ENCODE measurements at places on chromosomes 5 and 9. TPM values are rescaled to one million over a fixed set of nuclear protein-coding genes. Genes with fewer than 3 reads are reported as not detected.
A peak's percentile ranks its signal among the peaks of the same experiment; 100 is the strongest.

The ARL14EPL gene
- total RNA-seq = not detected

DNA sequence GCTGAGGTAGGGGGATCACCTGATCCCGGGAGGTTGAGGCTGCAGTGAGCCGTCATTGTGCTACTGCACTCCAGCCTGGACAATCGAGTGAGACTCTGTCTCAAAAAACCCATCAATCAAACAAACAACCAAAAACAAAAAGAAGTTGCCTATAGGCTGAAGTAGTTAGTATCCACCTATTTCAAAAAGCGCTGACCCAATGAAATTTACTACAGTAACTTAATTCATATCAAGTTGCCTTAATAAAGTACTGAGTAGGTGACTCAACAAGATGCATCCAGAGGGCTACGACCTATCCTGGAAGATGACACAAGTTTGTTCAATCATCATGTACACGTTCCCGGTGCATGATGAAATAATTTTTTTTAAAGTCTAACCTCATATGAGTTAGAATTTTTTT is 648.6 kb upstream of the DMAC1 start:
- no peaks in the 10 kb centered on the region for H3K4me1 ChIP-seq
- no peak overlapping the region for H3K4me3 ChIP-seq
- no peaks in the 10 kb centered on the region for H3K36me3 ChIP-seq

The URM1 gene
- total RNA-seq = 45.5 TPM

GRCh38 chr9:3924145-3924544 is 375.7 kb downstream of the GLIS3 start:
- H3K27ac ChIP-seq = no peak overlapping the region
- DNase-seq = no peak
- H3K27me3 ChIP-seq = no peaks in the 10 kb centered on the region
- H3K4me1 ChIP-seq = no peaks in the 10 kb centered on the region
- H3K36me3 ChIP-seq = no peaks in the 10 kb centered on the region
- no peak overlapping the region for H3K4me3 ChIP-seq

DNA sequence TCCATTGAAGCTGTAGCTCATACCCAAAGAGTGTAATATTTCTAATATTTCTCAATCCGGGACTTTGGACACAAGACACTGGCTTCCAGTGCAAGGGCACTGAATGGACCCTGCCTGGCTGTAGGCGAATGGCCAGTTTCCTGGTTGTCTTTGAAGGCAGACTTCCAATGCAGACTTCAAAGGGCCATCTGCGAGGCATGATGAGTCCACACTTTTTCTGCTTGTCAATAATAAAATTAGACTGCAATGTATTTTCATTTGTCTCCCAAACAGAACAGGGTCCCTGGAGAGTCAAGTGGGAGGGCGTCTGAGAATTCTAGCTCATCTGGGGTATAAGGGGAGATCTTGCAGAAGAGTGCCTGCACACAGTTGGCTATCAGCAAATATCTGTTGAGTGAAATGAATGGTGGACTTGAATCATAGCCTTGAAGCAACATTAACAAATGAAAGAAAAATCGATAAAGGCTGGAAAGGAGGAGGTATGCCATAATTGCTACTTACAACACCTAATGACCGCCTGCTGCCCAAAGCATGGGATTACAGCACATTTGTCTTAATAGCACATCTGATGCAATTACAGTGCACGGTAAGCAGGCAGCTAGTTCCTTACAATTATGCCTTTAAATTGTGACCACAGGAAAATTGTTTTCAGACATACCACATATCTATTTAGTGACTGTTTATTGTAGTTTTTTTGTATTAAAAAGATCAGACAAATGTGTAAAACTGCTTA is 137.5 kb downstream of the ARHGEF28 start:
- H3K27me3 ChIP-seq = no peaks in the 10 kb centered on the region
- no peak for DNase-seq
- H3K36me3 ChIP-seq = no peaks in the 10 kb centered on the region
- no peaks in the 10 kb centered on the region for H3K4me1 ChIP-seq
- H3K27ac ChIP-seq = no peak overlapping the region
- no peak overlapping the region for H3K4me3 ChIP-seq

DNA sequence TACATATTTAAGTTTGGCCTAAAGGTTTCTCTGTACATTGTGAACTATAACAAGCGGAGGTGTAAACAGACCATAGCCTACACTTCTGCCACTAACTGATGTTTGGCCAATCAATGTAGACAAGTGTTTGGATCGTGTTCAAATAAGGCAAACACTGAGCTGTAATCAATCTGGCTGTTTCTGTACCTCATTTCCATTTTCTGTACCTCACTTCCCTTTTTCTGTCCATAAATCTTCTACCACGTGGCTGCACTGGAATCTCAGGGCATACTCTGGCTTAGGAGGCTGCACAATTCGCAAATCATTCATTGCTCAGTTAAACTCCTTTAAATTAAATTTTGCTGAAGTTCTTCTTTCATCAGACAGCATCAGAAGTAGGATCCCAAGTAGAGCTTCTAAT is 140.9 kb downstream of the SLC25A46 start:
- no peak for DNase-seq
- H3K27me3 ChIP-seq = no peaks in the 10 kb centered on the region
- no peaks in the 10 kb centered on the region for H3K36me3 ChIP-seq
- no peak overlapping the region for H3K4me3 ChIP-seq
- no peaks in the 10 kb centered on the region for H3K4me1 ChIP-seq

- H3K27me3 ChIP-seq = no peaks in the 10 kb centered on the region
- DNase-seq = no peak
- no peaks in the 10 kb centered on the region for H3K36me3 ChIP-seq
- H3K4me1 ChIP-seq = no peaks in the 10 kb centered on the region
- H3K4me3 ChIP-seq = no peak overlapping the region
- H3K27ac ChIP-seq = no peak overlapping the region
These were observed 596.1 kb downstream of the IRX1 start for GRCh38 chr5:4191703-4192102.

DNA sequence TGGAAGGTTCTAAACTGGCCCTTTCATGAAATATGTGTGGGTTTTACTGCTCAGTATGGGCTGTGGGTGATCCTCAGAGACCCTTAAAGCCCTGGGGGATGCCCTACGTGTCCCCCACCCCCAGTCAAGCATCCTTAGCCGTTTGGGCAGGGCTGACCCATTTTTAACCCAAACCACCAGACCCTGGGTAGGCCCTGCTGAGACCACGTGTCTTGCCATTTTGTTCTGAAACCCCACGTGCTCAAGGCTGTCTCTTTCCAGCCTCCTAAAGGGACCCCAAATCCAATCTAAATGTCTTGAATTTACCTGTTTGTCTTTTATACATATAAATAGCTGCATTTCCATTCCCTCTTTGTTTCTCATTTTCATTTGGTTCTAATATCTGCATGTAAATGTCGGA is 94.9 kb downstream of the PAX5 start:
- no peaks in the 10 kb centered on the region for H3K4me1 ChIP-seq
- H3K27me3 ChIP-seq = no peaks in the 10 kb centered on the region
- no peak overlapping the region for H3K27ac ChIP-seq
- no peak for DNase-seq

DNA sequence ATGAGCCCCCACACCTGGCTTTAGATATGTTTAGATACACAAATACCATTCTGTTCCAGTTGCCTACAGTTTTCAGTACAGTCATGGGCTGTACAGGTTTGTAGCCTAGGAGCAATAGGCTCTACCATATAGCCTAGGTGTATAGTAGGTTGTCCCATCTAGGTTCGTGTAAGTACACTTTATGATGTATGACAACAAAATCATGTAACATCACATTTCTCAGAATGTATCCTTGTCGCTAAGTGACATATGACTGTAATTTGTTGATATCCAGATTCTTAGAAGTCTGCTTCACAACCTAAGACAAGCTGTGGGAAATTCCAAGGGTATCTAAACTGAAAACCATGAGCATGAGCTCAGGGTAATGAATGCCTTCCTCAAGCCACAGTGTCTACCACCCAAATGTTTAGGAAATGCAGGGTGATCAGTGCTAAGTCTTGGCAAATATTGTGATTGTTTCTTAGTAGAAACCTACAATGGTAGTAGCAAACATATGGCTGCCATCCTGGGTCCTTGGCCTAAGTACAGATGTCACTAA is 8.4 kb downstream of the ECM2 start:
- DNase-seq = no peak
- no peaks in the 10 kb centered on the region for H3K4me1 ChIP-seq
- no peaks in the 10 kb centered on the region for H3K27me3 ChIP-seq
- H3K36me3 ChIP-seq = no peaks in the 10 kb centered on the region
- H3K4me3 ChIP-seq = no peak overlapping the region

DNA sequence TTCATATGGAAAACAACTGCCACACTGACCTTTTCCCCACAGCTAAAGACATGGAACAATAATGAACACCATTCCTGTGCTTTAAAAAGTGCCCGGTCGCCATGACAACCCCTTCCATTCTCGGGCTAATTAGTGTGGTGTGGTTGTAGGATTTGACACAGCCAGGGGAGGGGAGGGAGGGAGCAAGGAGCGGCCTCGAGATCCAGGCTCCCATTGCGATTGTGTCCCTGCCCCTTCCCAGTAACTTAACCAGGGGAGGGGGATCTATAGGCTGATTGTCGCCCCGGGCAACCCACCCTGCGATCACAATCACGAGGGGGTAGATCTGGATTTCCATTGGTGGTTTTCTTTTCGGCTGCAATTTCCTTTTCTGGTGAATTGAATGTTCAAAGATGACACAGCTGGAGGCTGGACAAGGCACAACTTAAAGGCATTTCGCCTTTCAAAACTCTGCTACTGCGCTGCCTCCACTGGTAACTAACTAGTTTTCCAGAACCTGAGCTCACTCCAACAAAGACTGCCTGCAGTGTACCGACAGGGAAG is 96.7 kb upstream of the RETREG1 start:
- H3K4me1 ChIP-seq = no peaks in the 10 kb centered on the region
- no peaks in the 10 kb centered on the region for H3K36me3 ChIP-seq
- no peak for DNase-seq
- H3K27ac ChIP-seq = no peak overlapping the region
- H3K27me3 ChIP-seq = peaks cover 3% of the 10 kb centered on the region

- H3K4me3 ChIP-seq = no peak overlapping the region
- H3K36me3 ChIP-seq = no peaks in the 10 kb centered on the region
- DNase-seq = no peak
- H3K27ac ChIP-seq = no peak overlapping the region
These were observed 105.2 kb downstream of the ZNF608 start for GRCh38 chr5:124641154-124641792.

DNA sequence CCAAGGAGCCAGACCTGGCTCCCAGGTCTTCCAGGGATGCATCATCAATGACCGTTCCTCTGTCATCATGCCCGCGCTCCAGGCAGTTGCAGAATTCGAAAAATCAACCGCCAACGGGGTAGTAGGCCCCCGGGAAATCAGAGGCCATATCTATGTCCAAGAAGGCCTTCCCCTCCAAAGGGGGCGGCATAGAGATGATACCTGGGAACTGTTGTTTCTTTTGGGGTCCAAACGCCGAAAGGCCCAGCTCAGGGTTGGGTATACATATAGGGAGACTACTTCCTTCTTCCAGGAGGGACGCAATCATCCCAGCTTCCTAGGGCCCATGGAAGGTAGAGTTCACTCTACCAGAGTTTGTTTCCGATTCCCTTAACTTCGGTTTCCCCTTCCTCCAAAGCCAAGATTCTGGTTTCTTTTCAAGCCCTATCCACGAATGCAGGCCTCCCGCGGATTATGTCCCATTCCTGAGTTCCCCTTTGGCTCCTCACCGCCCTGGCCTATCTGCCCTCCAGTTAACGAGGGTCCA is 754 bp downstream of the DCAF12 start:
- DNase-seq = no peak
- H3K4me1 ChIP-seq = peaks cover 45% of the 10 kb centered on the region
- H3K27ac ChIP-seq = peak overlapping the region; percentile 83
- no peaks in the 10 kb centered on the region for H3K27me3 ChIP-seq
- H3K36me3 ChIP-seq = no peaks in the 10 kb centered on the region
- peak overlapping the region; percentile 92 for H3K4me3 ChIP-seq

DNA sequence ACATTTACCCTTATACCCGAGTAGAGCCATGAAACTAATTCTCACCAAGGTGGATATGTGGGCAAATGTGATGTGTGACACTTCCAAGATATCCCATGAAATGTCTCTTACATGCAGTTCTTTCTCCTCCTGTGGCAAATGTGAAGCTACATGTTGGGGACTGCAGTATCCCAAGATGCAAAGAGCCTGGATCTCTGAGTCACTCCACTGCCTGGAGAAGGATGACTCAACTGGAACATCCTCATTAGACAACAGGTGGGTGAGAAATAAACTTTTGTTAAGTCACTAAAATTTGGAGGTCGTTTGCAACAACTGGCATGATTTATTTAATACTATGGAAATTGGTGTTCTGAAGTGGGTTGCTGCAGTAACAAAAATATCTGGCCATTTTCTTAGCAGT is 36.5 kb upstream of the TENT4A start:
- no peaks in the 10 kb centered on the region for H3K4me1 ChIP-seq
- no peak overlapping the region for H3K27ac ChIP-seq
- no peaks in the 10 kb centered on the region for H3K27me3 ChIP-seq
- no peak for DNase-seq

- no peaks in the 10 kb centered on the region for H3K27me3 ChIP-seq
- no peak overlapping the region for H3K27ac ChIP-seq
- H3K36me3 ChIP-seq = no peaks in the 10 kb centered on the region
- H3K4me3 ChIP-seq = no peak overlapping the region
- peaks cover 3% of the 10 kb centered on the region for H3K4me1 ChIP-seq
These were observed 87.1 kb downstream of the SPRY4 start for GRCh38 chr5:142237707-142238106.

The ARL15 gene
- total RNA-seq = 14.1 TPM

- no peaks in the 10 kb centered on the region for H3K27me3 ChIP-seq
- peaks cover 7% of the 10 kb centered on the region for H3K4me1 ChIP-seq
- H3K4me3 ChIP-seq = no peak overlapping the region
- DNase-seq = no peak
- peaks cover 13% of the 10 kb centered on the region for H3K36me3 ChIP-seq
- no peak overlapping the region for H3K27ac ChIP-seq
These were observed 74.2 kb upstream of the SUSD1 start for GRCh38 chr9:112249277-112249676.

The UGT3A1 gene
- not detected for total RNA-seq

The SLC1A1 gene
- 1.00 TPM for total RNA-seq

The MOB3B gene
- total RNA-seq = 0.64 TPM

DNA sequence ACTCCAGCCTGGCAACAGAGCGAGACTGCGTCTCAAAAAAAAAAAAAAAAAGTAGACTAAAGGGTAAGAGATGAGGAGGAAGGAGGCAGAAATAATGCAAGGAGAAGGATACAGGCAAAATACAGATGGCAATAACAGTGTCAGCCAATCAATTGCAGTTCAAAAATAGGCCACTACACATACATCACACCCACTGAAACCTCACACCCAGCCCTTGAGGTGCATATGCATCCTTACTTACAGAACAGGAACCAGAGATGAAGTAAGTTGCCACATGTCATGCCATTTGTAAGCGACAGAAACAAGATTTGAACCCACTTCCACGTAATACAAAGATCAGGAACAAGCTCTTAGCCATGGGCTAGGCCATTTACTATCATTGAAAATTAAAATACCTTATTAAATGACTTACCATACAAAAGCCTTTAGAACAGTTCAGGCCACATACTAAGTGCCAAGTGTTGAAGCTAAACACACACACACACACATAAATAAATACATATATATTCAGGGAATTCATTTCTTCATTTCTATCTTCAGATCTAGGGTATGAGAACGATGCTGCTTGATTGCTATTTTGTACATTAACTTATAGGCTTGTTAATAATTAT is 98.4 kb downstream of the FNBP1 start:
- no peak overlapping the region for H3K4me3 ChIP-seq
- H3K27ac ChIP-seq = peak overlapping the region; percentile 60
- peaks cover 6% of the 10 kb centered on the region for H3K36me3 ChIP-seq
- H3K4me1 ChIP-seq = peaks cover 59% of the 10 kb centered on the region
